ENCODE measurements at places on chromosomes 5 and 9. TPM values are rescaled to one million over a fixed set of nuclear protein-coding genes. Genes with fewer than 3 reads are reported as not detected.

Gene TRIM23
- total RNA-seq, result 9.8 TPM

Gene TAS2R1
- not detected for total RNA-seq

Gene SNCB
- total RNA-seq, result not detected

Gene C5orf58
- total RNA-seq, result not detected

Gene ZNF454
- 0.21 TPM for total RNA-seq

Gene ASPN
- not detected for total RNA-seq

Gene GRXCR2
- total RNA-seq, result not detected

DNA sequence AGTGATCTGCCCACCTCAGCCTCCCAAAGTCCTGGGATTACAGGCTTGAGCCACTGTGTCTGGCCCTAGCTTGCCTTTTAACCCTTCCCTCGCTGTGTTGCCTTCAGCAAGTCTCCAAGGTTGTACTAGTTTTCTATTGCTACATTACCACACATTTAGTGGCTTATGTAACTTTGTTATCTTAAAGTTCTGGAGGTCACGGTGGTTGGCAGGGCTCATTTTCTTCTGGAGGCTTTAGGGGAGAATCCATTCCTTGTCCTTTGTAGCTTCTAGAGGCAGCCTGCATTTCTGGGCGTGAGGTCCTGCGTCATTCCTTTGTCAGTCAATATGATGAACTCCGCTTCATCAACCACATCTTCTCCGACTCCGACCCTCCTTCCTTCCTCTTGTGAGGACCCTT lies 2.9 kb upstream of the PRRC2B start:
- no peak for DNase-seq

DNA sequence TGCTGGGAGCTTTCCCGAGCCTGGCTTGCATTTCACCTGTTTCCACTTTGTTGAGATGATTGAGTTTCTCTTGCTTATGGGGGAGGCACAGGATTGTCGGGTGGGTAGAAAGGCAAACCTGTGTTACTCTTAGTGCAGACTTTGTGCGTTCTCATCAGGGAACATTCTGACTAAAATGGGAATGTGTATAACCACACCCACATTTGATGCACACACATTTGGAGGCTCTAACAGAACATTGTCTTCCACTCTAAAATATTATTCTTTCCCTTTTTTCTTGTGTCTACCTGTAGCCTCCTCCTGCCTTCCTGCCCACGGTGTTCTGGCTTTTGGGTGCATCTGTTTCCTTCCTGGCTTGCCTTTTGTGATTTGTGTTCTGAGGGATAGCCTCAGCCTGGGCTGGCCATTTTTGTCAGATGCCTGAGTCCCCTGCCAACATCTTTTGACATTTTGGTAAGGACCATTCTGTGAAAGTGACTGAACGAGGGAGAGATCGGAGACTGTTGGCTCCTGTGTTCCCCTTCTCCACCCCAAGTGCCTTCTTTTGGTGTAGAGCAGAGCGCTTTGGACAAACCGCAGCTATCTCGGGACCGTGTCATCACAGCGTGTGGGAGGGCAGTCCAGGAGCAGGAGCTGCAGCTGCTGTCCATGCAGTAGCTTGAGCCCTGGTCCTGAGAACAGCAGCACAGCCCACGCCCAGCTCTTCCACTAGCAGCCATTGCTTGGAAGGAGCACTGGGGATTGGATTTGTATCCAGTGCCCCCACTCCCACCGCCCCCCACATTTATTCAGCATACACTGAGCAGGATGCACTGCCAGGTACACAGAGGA lies 101.4 kb downstream of the ARHGAP26 start:
- no peak for DNase-seq

GRCh38 chr5:135505973-135506372 lies 29.8 kb downstream of the NEUROG1 start:
- no peak for DNase-seq

- peak; percentile 55 for DNase-seq
Measured at GRCh38 chr5:18393565-18394442, 759.5 kb downstream of the TAF11L14 start.

GRCh38 chr9:14608540-14608939 lies 84.7 kb downstream of the ZDHHC21 start:
- no peak for DNase-seq

DNA sequence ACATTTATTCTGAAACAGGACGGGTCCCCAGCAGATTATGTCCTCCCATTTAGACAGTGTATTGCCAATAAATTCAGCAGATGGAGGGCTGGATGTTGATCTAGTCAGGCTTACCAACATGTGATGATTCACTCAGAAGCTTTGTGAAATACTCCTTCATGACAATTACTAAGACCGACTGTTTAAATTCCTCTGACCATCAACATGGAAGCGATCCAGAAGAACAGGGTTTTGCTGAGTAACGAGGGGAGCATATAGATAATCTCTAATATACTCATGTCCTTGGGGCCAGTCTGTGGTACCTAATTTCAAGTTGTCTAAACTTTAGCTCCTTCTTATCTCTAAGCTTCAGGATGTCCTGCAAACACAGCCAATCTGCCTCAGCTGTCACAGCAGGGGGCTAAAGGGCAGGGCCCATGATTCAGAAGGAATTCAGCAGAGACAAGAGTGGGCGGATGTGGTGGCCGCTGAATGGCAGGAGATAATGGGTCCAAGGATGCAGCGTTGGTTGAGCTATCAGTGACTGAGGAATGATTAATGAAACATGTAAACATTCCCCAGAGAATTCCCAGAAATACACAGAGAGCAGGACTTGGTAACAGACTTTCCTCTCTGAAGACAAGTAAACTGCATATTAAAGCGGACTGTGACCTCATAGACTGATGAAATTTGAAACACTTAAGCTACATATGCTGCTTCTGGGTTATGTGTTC lies 109.4 kb downstream of the ANKRD55 start:
- no peak for DNase-seq

DNA sequence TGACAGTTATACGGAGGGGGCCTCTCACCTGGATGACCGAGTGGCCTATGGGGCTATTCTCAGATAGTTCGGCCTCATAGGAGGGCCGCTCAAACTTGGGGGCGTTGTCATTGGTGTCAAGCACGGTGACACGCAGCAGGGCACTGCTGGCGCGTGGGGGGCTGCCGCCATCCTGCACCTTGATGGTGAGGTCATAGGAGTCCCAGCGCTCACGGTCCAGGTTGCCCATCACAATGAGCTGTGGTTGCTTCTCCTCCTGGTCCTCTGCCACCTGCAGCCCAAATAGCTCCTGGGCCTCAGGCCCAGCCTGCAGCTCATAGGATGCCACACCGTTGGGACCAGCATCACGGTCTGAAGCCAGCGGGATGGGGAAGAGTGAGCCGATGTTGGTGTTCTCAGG lies 9.7 kb downstream of the PCDH1 start:
- no peak for DNase-seq

DNA sequence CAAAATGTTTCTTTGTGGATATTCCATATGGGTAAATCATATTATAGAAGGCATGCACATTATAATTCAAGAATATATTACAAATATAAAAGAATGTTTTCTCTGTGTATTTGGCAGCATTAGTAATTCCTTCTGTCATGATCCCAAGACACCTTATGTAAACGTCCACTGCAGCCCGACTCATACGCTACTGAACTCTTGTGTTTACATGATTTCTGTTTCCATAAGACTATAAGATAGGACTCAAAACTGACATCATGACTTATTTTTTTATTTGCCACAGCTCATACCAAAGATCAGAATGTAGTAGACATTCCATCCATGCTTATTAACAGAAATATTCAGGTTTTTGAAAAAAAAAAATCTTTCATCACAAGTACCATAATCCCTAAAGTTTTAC lies 234.1 kb downstream of the AP3B1 start:
- no peak for DNase-seq

DNA sequence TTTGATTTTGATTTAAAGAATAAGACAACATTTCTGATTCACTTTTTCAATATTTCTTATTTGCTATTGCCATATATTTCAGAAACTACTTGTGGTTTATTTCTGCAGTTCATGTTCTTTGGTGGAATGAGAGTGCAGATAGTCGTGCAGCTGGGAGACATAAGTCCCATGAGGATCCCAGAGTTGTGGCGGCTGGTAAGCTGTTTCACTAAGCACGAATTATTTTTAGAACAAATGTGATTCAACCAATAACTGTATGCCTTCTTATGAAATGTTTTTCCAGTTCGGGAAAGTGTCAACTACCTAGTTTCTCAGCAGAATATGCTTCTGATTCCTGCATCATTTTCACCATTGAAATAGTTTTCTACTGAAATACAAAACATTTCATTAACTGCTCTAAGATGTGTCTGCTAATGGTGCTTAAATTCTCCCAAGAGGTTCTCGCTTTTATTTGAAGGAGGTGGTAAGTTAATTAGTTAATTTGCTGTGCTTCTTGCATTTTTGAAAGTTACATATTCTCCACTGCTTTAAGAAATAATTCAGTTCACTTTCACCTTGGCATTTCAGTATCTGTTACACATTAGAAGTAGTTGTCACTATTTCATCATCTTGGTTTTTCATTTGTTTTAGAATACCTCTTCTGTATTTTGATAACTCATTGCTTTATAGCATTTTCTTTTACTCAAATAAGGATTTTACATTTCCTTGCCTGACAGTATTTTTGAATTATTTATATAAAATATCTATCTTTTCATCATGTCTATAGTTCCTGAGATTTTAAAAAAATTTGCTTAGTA lies 9.0 kb downstream of the NIPSNAP3B start:
- no peak for DNase-seq

DNA sequence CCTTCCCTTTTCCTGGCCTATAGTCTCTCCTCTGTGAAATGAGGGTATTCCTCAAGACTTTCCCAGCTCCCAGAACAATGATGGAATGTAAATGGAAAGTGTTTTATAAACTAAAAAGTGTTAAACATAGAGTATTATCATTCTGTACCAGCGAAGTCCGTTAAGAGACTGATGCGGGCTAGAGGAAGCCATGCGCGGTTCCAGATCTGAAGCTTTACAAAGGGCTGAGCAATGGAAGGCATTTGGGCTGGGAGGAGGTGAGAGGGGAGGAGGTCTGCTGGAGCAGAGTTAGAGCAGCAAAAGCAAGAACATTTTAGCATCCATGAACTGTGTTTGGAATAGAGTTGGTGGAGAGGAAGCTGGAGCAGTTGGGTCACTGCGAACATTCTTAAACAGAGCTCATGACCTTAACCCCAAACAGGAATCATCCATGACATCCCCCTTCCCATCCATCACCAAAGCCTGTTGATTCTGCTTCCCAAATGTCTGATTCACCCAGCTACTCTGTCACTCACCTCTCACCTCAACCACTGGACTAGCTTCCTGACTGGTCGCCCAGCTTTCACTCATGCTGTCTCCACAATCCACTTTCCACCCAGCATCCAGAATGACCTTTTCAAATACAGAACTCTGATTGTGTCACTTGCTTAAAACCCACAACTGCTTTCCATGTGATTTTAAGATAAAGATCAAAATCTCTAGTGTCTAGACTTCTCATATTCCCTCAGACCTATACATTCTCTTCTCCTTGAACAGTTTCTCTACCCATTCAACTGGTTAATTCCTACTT lies 37.1 kb downstream of the CDK5RAP2 start:
- no peak for DNase-seq

GRCh38 chr9:115004545-115004944 lies 74.2 kb upstream of the TNFSF8 start:
- no peak for DNase-seq

- DNase-seq, result peak; percentile 60
Measured at GRCh38 chr5:142800776-142801494, 30.8 kb downstream of the ARHGAP26 start.

GRCh38 chr9:130358928-130359327 lies 85.8 kb upstream of the ASS1 start:
- DNase-seq, result no peak

GRCh38 chr9:92974761-92975755 lies 27.7 kb downstream of the FGD3 start:
- no peak for DNase-seq

GRCh38 chr5:81235287-81236072 lies 2.4 kb downstream of the CKMT2 start:
- DNase-seq, result no peak

DNA sequence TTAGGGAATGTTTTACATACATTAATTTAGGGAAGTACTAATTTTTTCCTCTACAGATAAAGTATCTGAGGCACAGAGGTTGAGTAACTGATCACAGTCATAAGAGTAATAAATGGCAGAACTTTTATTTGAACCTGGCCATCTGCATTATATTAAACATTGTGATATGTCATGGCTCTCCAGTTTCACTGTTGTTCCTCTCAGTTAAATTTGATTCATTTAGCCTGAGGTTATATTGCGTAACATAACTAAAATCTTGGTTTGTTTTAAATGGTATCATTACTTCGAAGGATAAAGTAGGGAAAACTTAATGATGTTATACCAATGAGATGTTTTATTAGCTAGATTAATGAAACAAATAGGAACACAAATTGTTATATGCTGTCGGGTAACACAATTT lies 284.4 kb downstream of the KDM4C start:
- no peak for DNase-seq

DNA sequence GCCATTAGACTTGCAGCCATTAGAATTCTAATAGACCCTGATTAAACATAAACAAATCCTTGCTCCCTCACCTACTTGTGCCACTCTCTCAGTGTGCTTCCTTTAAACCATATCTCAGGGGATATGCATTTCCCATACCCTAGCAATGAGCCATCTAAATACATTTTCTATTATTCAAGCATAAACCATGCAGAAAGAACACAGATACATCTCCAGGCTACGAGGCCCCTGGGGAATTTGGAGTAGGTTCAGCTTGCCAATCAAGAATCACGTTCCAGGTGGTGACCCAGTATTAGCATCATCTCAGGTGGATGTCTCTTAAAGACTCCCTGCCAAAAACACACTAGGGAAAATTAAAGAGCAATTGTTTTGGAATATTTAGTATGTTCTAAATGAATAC lies 93.0 kb upstream of the CCL21 start:
- DNase-seq, result no peak

DNA sequence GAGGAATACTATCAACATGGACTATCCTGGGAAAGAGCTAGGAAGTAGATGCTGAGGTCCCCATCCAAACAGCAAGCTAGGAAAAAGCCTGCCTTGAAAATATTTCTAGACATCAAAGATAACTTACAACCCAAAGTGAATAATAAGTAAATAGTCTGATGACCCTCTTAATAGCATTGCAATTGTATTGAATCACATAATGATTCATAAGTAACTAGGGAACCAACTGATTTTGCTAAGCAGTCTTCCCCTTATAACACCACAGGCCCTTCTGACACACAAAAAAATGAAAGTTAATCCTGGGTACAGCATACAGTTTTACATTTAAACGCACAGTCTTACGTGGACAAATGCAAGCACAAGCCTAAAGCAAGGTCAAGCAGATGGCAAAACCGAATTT lies 199.3 kb downstream of the RFK start:
- no peak for DNase-seq

DNA sequence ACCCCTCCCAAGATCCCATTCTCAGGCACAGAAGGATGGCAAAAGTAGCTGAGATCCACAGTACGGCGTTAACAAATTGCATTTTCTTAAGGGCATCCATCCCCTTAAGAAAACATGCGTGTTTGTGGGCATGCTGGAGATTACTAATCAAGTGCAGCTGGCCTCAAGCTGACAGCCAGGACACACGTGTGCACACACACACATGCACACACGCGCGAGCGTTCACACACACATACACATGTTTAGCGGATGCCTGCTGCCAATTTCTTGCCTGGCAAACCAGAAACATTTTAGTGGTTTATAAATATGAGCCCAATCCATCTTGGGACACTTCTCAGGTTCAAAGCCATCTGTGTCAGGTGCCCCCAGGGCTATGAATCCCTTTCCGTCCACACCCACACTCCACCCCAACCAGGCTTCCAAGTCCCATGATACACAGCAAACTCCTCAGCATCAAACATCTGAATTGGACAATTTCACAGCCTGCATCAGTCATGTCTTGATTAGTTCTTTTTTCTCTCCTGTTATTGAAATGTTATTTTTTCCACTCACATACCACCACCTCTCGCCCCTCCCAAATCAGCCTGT lies 23.5 kb upstream of the SMIM23 start:
- no peak for DNase-seq
